Activated naive CD8-positive, alpha-beta T cell treated with anti-CD3 and anti-CD28 coated beads, Interleukin-2, amount 10 ng/mL, durations not matched to agents 7 days and 5 days (primary cell): ENCODE measurements at places on chromosomes 6 and 20. TPM values are rescaled to one million over a fixed set of nuclear protein-coding genes. Genes with fewer than 3 reads are reported as not detected.

The ZSCAN23 gene
- 1.3 TPM for total RNA-seq

DNA sequence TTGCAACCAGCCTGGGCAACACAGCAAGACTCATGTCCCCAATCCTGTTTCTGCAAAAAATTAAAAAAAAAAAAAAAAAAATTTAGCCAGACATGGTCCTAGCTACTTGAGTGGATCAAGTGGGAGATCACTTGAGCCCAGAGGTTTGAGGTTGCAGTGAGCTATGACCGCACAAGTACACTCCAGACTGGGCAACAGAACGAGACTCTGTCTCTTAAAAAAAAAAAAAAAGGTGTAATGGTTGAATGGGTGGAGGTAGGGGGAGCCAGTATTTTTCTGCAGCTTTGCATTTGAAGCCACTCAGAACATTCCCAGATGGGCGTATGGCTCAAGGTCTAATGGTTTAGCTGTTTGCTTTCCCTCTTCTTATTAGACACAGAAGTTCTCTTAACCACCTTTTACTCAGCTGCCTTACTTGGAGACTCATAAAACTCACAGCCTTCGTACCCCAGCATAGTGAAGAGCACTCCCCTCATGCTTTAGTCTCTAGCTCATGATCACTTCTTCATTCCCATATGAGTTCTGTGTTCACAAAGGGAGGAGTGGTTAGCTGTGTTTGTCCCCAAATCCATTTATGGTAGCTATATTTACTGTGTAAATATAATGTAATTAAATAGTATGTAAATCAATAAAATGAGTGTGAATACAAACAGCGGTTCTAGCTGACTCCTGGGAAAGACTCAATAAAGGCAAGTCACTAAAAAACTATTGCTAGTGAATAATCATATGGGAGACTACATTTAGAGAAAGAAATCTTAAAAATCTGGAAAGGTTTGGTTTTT lies 9.0 kb downstream of the FKBP1A start:
- no peaks in the 10 kb centered on the region for H3K27me3 ChIP-seq
- peaks cover 71% of the 10 kb centered on the region for H3K4me1 ChIP-seq

The BEND6 gene
- total RNA-seq, result not detected

GRCh38 chr6:47234266-47234933 lies 75.3 kb downstream of the TNFRSF21 start:
- H3K4me1 ChIP-seq, result peaks cover under 1% of the 10 kb centered on the region
- no peaks in the 10 kb centered on the region for H3K36me3 ChIP-seq
- H3K27me3 ChIP-seq, result no peaks in the 10 kb centered on the region
- no peak overlapping the region for H3K4me3 ChIP-seq
- H3K27ac ChIP-seq, result no peak overlapping the region

The TTLL9 gene
- not detected for total RNA-seq
